ENCODE measurements at places on chromosomes 7 and 10. TPM values are rescaled to one million over a fixed set of nuclear protein-coding genes. Genes with fewer than 3 reads are reported as not detected.

CRHR2 gene
- 0.33 TPM for total RNA-seq

EPO gene
- 1.3 TPM for total RNA-seq

RSU1 gene
- total RNA-seq: 21.4 TPM

NKX1-2 gene
- not detected for total RNA-seq

CDK1 gene
- 0.66 TPM for total RNA-seq

- no peak overlapping the region for H3K4me3 ChIP-seq
- no peaks in the 10 kb centered on the region for H3K27me3 ChIP-seq
- H3K27ac ChIP-seq: no peak overlapping the region
- H3K36me3 ChIP-seq: no peaks in the 10 kb centered on the region
Measured at GRCh38 chr7:77532247-77532646, 4.8 kb upstream of the PTPN12 start.

DNA sequence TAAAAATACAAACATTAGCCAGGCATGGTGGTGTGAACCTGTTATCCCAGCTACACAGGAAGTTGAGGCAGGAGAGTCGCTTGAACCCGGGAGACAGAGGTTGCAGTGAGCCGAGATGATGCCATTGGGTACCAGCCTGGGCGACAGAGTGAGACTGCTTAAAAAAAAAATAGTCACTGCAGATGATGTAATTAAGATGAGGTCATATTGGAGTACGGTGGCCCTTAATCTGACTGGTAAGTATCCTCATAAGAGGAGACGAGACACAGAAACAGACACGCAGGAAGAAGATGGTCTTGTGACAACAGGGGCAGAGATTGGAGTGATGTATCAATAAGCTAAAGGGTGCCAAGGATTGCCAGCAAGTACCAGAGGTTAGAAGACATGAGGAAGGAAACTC, 156.0 kb downstream of the FAM107B start:
- H3K4me3 ChIP-seq: no peak overlapping the region
- no peak overlapping the region for H3K27ac ChIP-seq
- H3K27me3 ChIP-seq: no peaks in the 10 kb centered on the region

GRCh38 chr10:608331-609261, 80.9 kb downstream of the DIP2C start:
- peak overlapping the region; percentile 32 for H3K27ac ChIP-seq
- no peaks in the 10 kb centered on the region for H3K27me3 ChIP-seq
- H3K4me1 ChIP-seq: peaks cover 47% of the 10 kb centered on the region
- H3K36me3 ChIP-seq: no peaks in the 10 kb centered on the region
- no peak overlapping the region for H3K4me3 ChIP-seq

DNA sequence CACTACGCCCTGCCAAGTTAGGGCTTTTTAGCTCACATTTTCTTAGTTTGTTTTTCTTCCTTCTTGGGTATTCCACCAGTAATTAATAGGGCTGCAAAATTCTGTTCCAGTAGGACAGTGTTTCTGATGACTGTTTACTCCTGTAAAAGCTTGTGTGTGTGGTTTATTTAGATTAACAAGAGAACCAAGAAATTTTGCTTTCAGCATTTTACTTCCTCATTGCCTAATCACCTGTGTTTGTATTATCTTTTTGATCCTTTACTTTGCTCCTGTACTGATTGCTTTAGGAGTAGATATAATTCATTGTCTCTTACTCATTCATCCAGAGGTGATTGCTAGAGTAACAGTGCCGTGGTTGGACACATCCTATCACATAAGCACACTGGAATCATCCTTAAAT, 27.7 kb downstream of the TDRD1 start:
- H3K27ac ChIP-seq: no peak overlapping the region
- no peaks in the 10 kb centered on the region for H3K4me1 ChIP-seq
- H3K27me3 ChIP-seq: no peaks in the 10 kb centered on the region
- no peak overlapping the region for H3K4me3 ChIP-seq

- peaks cover 7% of the 10 kb centered on the region for H3K4me1 ChIP-seq
- H3K27me3 ChIP-seq: no peaks in the 10 kb centered on the region
- no peak overlapping the region for H3K27ac ChIP-seq
- H3K36me3 ChIP-seq: no peaks in the 10 kb centered on the region
Measured at GRCh38 chr10:34430685-34431084, 384.4 kb downstream of the PARD3 start.

GRCh38 chr10:68184546-68184945, 47.4 kb downstream of the ATOH7 start:
- no peak overlapping the region for H3K27ac ChIP-seq
- H3K36me3 ChIP-seq: no peaks in the 10 kb centered on the region
- DNase-seq: no peak
- H3K4me3 ChIP-seq: no peak overlapping the region

DNA sequence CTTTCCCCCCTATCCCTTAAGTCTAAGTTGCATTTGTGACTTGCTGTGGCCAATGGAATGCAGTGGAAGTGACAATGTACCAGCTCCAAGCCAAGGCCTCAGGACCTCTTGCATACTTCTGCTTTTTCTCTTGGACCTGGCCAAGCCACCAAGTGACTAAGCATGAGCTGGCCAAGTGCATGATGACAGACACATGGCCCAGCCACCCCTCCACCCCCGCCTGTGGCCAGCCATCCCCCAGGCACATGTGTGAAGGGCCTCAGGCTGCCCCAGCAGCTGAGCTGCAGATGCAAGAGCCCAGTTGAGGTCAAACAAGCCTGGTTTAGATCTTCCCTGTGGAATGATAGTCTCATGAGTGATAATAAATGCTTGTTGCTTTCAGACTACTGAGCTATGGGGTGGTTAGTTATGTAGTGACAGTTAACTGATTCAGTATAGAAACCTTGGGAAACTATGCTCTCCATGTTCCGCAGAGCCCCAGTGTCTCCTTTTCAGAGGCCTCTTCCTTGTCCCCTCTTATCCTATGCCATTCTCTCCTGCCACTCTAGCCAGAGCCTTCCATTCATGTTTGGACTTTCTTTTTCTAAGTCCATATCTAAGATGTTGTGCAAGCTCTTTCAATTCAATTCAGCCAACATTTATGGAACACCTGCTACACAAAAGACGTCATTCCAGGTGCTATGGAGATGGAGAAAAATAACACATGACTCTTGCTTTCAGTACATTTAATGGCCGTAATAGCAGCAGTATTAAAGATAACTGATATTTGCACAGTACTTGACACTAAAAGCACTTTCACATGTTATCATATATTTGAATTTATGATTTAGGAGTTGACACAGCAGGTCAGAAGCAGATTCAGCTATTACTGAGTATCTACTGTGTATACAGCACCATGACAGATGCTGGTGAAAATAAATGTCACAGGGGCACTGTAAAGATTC, 55.5 kb upstream of the LOXL4 start:
- peak; percentile 29 for DNase-seq
- H3K4me3 ChIP-seq: no peak overlapping the region
- no peaks in the 10 kb centered on the region for H3K27me3 ChIP-seq
- H3K27ac ChIP-seq: no peak overlapping the region

DNA sequence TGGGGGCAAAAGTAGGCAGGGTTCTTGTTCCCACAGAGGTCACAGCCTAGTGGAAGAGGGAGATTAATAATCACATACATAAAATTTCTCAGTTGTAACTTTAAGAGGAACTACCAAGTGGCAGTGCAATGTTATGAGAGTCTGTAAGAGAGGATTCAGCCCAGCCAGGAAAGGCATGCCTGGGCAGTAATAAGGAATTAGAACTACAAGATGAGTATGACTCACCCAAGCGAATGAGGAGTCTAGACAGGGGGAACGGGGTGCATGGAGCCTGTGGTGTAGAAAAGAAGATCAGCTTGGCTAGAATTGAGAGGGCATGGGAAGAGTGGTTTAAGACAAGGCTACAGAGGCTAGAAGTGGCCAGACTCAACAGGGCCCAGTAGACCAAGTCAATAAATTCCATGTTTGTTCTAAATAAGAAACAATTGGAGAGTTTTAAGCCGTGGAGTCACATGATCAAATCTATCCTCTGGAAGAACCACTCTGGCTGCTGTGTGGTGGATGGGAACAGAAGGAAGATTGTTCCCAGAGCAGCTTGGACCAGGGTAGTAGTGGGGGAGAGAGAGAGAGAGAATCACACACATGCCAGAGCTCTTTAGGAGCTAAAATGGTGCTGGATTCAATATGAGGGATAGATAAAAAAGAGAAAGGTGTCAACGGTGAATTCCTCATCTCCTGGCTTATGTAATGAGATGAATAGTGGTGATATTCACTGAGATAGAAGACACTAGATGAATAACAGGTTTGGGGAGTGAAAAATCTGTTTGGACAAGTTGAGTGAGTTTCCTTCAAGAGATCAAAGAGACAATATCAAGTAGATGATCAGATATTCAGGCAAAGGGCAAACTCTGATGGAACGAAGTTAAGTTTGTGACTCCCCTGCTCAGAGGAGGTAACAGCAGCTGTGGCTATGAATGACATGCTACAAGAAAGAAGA, 265.1 kb downstream of the FGFR2 start:
- H3K4me1 ChIP-seq: peaks cover 16% of the 10 kb centered on the region
- no peak overlapping the region for H3K4me3 ChIP-seq
- no peaks in the 10 kb centered on the region for H3K27me3 ChIP-seq

DNA sequence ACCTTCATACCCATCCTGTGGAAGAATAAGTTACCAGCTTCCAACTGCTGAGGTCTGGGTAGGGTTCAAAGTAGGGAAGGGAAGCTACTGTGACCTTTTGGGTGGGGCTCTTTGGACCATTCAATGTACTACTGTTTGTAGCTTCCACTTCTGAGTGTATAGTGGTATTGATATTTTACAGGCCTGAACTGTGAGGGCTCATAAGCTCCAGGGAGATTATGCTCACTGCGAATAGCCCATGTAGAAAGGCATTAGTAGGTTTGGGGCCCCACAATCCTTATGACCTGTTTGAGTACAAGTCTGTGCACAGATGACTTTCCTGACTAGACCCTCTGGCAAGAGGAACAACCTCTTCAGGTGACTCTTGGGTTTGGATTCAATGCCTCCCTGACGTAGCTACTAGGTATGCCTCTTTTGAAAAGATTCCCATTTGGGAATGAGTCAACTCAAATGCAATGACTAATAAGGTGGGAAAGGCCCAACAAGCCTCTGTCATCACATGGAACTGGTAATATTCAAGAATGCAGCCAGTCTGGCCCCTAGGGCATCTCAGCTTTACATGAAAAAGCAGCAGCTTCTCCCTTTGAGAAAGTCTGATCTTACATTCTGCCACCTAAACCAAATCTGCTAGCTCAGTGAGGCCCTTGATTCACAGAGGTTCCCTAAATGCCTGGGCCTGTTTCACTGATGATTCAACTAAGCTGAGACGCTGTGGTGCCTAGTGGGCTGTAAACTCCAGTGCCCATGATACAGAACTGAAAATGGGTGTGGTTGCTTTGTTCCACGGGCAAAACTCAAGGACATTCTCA, 79.8 kb downstream of the ABI1 start:
- no peaks in the 10 kb centered on the region for H3K36me3 ChIP-seq
- H3K27me3 ChIP-seq: no peaks in the 10 kb centered on the region
- DNase-seq: no peak
- H3K4me3 ChIP-seq: no peak overlapping the region

- H3K4me3 ChIP-seq: no peak overlapping the region
- no peaks in the 10 kb centered on the region for H3K27me3 ChIP-seq
- no peak for DNase-seq
- H3K36me3 ChIP-seq: no peaks in the 10 kb centered on the region
- H3K27ac ChIP-seq: no peak overlapping the region
Measured at GRCh38 chr7:156466955-156467625, 173.5 kb upstream of the RNF32 start.

GRCh38 chr7:76267894-76268183, 34.6 kb upstream of the HSPB1 start:
- no peak overlapping the region for H3K27ac ChIP-seq
- no peaks in the 10 kb centered on the region for H3K27me3 ChIP-seq
- H3K4me1 ChIP-seq: peaks cover 11% of the 10 kb centered on the region

- no peaks in the 10 kb centered on the region for H3K36me3 ChIP-seq
- peaks cover 37% of the 10 kb centered on the region for H3K4me1 ChIP-seq
- peak; percentile 64 for DNase-seq
- peak overlapping the region; percentile 100 for H3K27ac ChIP-seq
- no peaks in the 10 kb centered on the region for H3K27me3 ChIP-seq
Measured at GRCh38 chr10:73413108-73413527, 740 bp downstream of the ANXA7 start.
